ENCODE measurements at places on chromosomes 6 and 20.
A peak's percentile ranks its signal among the peaks of the same experiment; 100 is the strongest.

GRCh38 chr6:44222486-44223318, 693 bp upstream of the SLC29A1 start:
- no peak for DNase-seq

GRCh38 chr6:151293688-151294016, 53.9 kb downstream of the AKAP12 start:
- no peak for DNase-seq

GRCh38 chr6:134074151-134075055, 22.0 kb upstream of the SLC2A12 start:
- DNase-seq: no peak

DNA sequence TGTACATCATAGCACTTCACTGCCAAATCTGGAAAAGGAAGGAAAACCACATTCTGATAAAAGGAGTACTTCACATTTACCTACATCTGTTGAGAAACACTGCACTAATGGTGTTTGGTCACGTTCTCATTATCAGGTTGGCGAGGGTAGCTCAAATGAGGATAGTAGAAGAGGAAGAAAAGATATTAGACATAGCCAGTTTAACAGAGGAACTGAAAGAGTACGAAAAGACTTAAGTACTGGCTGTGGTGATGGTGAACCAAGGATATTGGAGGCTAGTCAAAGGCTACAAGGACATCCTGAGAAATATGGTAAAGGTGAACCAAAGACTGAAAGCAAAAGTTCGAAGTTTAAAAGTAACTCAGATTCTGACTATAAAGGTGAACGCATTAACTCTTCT, 32.0 kb upstream of the GJA10 start:
- peak; percentile 65 for DNase-seq

GRCh38 chr6:10505529-10505928, 15.6 kb upstream of the GCNT2 start:
- no peak for DNase-seq

DNA sequence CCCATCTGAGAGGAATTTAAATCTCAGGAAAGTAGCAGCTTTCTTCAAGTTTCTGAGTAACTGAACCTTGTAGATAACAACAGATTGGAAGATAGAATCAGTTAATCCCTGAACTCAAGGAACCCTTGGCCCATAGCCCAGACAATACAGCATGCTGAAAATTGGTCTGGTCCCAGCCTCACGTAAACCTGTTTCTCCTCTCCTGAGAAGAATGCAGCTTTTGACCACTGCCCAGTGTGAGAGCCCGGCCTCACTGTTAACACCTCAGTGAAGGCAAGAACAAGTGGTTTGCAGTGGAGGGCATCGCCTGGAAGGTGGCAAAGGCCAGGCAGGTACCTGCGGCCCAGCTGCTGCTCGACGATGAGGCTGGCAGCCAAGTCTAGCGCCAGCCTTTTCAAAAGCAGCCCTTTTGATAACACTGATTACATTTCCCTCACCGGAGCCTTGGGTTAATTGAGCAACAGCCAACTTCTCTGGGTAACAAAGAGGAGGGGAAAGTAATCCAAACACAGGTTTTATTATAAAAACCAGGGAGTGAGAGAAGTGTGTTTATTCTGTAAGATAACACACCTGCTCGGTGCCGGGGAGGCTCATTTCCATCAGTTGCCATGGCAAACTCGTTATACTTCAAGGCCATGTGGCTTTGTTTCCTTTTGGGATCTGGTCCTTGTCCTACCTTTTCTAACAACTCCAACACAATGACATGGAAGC, 54.0 kb downstream of the TRAF3IP2 start:
- no peak for DNase-seq

DNA sequence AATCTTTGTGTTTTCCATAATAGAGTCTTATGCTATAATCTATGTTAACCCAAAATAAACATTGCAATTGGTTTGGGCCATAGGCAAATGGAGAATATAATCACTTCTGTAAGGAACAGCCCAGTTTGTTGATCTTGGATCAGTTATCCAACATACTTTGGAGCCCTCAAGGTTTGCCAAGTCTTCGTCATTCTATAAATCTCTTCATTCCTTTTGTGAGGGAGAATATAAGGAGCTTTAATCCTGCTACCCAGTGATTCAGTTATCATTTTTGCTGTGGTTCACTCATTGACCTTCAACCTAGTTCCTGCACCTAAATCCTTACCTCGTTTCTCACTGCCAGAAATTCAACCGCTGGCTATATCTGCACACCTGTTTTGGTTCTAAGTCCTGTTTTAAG, 500.3 kb upstream of the PTCHD4 start:
- no peak for DNase-seq

DNA sequence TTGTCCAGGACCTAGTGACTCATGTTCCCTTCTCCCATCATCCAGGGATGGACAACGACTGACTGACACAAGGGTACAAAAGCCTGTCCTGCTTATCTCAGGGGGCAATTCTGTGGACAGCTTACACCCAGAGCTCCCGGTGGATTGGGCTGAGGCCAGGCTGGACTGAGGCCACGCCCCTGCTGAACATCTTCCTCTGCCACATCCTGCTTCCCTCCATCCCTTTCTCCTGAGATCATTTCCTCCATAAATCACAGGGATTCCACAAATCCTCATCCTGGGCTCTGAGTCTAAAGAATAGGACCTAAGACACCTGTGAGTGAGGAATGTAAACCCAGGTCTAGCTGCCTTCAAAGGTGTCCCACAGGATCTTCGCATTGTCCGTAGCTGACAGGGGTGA, 30.4 kb upstream of the RNF24 start:
- no peak for DNase-seq

- DNase-seq: no peak
Observed at GRCh38 chr6:3518356-3519190, 61.7 kb upstream of the SLC22A23 start.

DNA sequence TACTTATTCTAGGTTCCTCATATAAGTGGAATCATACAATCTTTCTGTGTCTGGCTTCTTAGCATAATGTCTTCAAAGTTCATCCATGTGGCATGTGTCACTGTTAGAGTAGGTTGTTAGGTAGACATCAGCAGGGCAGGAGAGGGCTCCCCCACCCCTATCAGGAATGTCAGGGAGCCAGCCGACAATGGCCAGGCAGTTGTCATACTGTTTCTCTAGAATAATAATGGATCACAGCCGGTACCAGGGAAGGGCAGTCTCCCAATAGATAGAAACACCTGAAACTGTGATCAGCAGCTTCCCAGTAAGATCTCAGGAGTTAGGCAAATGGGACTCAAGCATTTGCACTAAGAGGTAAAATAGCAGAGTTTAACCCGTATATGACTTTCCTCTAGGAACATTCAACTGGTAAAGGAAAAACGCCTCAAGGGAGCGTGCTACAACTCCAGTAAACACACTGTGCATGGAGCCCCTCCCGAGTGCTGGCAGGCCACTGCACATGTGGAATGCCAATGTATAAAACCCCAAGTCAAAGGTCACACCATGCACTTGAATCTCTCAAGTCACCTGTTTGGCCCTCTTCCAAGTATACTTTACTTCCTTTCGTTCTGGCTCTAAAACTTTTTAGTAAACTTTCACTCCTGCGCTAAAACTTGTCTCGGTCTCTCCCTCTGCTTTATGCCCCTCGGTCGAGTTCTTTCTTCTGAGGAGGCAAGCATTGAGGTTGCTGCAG, 29.8 kb upstream of the SIRT5 start:
- no peak for DNase-seq

- DNase-seq: no peak
Observed at GRCh38 chr6:11044712-11045167, 635 bp upstream of the ELOVL2 start.

- no peak for DNase-seq
Observed at GRCh38 chr6:12147557-12148316, 135.6 kb downstream of the HIVEP1 start.

DNA sequence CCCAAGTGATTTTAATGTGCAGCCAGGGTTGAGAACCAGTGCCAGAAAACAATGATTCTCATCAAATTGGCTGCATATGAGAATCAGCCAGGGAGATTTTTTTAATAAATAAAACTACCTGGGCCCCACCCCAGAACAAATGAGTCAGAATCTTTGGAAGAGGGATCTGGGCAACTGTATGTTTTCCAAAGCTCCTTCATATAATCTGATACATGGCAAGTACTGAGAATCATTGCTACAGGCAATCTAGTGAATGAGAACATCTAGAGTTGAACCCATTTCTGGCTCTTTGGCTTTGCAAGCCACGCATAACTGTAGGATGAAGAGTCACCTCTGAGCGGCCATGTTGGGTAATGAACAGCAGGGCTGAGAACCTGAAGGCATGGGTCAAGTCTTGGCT, 26.1 kb upstream of the DSP start:
- no peak for DNase-seq

DNA sequence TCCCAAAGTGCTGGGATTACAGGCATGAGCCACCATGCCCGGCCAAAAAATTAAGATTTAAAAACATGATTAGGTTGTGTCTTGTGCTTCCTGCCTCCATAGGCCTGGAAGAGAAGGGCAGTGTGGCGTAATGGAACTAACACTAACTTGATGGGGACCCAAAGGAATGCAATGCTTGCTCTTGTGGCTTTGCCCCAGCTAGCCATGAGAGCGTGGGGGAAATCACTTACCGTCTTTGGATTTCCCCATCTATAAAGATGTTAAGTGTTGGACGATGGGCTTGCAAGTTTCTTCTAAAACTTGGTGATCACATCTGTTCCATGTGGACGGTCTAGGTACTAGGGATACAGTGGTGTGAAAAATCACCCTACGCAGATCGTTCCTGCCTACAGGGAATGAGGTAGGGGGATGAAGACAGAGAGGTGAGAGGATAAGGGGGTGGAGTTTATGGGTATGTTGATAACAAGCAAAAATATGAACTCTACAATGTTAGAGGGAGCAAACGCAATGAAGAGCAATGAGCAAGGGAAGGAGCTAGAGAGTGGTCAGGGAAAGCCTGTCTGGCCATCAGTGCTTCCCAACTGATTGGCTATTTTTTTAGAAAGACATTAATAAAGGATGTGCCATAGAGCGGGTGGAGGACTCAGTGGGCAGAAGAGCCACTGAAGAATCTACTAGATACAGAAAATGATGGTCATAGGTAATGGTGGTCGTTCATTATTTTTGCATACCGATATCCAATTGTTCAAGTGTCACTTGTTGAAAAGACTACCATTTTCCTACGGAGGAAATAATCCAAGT, 165.2 kb downstream of the BCAS1 start:
- peak; percentile 22 for DNase-seq

GRCh38 chr6:114576330-114576729, 233.5 kb upstream of the HS3ST5 start:
- DNase-seq: no peak

GRCh38 chr20:47049771-47050170, 155.1 kb downstream of the EYA2 start:
- DNase-seq: no peak

GRCh38 chr20:10719740-10720385, 46.1 kb upstream of the JAG1 start:
- DNase-seq: no peak

DNA sequence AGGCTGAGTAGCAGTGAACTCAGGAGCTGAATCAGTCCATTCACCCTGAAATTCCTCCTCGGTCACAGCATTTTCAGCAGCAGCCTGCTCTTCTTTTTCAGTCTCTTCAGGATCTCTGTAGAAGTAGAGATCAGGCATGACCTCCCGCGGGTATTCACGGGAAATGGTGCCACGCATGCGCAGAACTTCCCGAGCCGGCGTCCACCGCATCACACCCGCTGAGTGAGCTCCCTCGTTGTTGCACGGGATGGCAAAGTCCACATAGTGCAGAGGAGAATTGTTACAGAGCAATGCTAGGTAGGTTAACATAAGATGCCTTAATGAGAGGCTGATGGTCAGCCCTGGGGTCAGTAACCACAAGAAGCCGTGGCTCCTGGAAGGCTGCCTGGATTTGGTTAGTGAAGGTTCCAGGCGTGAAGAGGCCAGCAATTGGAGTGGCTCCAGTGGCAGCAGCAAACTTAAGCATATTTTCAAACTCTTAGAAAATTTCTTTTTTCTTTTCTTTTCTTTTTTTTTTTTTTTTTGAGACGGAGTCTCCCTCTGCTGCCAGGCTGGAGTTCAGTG, 113.5 kb upstream of the HDAC2 start:
- no peak for DNase-seq

- DNase-seq: no peak
Observed at GRCh38 chr6:157173776-157174175, 149.5 kb downstream of the TMEM242 start.

DNA sequence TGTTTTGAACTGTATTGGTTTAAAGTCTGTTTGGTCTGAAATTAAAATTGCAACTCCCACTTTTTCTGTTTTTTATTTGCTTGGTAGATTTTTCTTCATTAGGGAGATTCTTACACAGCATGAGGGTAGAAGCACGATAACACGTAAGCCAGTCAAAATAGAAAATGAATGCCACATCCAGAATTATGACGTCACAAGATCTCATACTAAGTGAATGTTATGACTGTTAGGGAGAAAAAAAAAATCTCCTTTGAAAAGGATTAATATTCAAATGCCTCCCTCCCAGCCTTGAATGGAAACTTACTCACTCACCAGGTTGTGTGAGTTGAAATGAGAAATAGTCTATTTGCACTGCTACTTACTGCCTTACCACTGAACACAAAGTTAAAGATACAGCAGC, 670.8 kb downstream of the TFAP2A start:
- no peak for DNase-seq

DNA sequence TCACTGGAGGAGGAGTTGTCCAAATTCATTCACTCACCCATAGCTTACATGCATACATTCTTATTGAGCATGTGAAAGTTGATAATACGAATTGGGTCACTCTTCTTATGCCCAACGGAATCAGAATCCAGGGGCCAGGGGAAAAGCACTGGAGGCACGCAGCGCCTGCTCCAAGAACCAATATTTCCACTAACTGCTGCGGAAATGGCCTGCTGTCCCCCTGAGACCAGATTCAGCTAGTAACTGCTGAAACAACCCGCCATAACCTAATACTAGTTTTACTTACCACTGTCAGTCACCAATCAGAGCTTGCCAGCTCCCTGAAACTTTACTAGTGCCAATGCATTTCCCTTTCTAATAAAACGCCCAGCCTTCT, 641 bp upstream of the FKBP1A start:
- no peak for DNase-seq

DNA sequence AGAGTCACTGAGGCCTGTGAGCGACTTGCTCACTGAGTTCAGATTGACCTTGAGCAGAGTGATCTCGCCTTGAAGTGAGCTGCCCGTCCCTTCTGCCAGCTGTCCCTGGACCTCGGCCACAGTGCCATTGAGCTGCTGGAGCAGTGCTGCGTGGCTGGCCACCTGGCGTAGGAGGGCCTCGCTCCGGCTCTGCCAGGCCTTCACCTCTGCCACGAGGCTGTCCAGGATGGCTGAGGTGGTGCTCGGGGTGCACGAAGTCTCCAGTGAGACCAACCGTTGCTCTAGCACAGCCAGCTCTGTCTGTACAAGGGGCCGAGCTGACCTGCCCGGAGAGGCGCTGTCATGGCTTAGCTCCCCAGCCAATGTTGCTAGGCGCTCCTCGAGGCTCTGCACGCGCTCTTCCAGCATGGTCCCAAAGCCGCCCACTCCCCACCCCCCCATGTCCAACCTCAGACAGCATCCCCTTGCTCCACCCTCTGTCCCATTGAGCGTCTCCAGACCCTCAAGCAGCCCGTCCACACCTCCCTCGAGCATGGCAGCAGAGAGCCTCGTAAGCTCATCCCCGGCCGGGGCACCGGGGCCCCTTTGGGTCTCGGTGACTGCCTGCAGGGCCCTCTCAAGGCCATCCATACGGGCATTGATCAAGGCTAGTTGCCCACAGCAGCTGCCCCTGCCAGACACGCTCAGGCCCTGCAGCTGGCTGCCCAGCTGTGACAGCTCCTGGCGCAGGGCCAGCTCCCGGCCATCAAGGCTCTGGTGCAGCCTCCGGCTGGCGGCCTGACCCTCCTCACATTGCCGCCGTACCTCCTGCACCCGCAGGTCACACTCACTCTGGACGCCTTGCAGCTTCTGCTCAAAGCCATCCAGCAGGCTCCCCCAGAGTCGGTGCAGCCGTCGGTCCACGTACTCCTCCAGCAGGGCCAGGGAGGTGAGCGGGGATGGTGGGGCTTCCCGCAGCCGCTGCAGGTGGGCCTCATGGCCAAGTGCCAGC, 4.6 kb downstream of the EMILIN3 start:
- no peak for DNase-seq
